Activated CD4-positive, alpha-beta T cell treated with anti-CD3 and anti-CD28 coated beads, Interleukin-2, amount 10 ng/mL, durations not matched to agents 24 days and 14 days (primary cell): ENCODE measurements at places on chromosomes 1 and 21.

- DNase-seq, result peak; percentile 68
- no peak overlapping the region for H3K27ac ChIP-seq
- H3K4me3 ChIP-seq, result no peak overlapping the region
- peaks cover 31% of the 10 kb centered on the region for H3K27me3 ChIP-seq
- peaks cover 4% of the 10 kb centered on the region for H3K4me1 ChIP-seq
Measured at GRCh38 chr1:204647114-204647804, 38.3 kb downstream of the LRRN2 start.

DNA sequence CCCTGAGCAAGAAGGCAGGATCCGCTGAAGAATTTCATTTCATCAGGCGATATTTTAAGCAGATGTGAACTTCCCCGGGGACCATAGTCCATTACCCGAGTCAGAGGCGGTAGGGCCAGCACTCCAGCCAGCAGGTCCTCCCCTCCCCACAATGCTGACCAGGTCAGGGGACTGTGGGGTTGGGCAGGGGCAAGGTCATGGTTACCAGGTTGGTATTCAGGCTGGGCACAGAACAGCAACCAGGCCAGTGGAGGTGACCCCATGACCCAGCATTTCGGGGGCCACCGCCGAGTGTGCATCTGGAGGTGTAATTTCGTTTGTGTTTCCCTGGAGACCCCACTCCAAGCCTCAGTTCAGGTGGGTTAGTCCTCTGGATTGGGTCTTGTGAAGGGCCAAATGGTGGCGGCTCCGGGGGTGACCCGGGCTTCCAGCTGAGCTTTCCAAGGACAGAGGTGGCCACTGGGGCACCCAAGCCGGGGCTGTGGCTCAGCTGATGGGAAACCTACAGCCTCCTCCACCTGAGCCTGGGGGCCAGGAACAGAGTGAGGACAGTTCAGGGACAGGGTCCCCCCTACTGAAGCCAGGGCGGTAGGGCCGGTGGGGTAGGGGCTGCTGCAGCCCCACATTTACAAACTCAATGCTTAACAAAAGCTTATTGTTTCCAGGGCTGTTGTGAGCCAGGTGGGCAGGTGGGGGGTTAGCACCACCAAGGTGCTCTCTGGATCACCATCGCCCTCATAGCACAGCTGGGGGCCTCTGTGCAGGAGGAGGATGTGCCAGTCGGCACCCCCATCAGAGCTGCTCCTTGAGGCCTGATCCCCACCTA is 2.8 kb downstream of the PRDM16 start:
- H3K27me3 ChIP-seq, result peaks cover 24% of the 10 kb centered on the region
- H3K4me1 ChIP-seq, result peaks cover 2% of the 10 kb centered on the region
- no peak overlapping the region for H3K27ac ChIP-seq

DNA sequence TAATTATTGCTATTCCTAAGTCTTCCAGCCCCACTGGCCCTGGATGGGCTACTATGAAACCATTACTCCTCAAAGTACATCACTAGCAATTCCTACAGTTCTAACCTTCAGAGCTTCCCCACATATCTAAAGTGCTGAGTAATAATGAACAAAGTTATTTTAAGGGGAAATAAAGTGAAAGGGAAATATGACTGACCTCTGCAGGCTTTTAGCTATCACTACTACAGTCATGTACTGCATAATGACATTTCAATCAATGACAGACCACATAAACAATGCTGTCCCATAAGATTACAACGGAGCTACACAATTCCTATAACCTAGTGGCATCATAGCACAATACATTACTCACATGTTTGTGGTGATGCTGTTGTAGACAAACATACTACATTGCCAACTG is 32.5 kb upstream of the ASPM start:
- DNase-seq, result no peak
- no peak overlapping the region for H3K27ac ChIP-seq
- no peak overlapping the region for H3K4me3 ChIP-seq

- no peak overlapping the region for H3K27ac ChIP-seq
- H3K4me1 ChIP-seq, result no peaks in the 10 kb centered on the region
- H3K36me3 ChIP-seq, result no peaks in the 10 kb centered on the region
- DNase-seq, result no peak
- no peak overlapping the region for H3K4me3 ChIP-seq
- peaks cover 17% of the 10 kb centered on the region for H3K27me3 ChIP-seq
Measured at GRCh38 chr1:53656747-53657530, 82.0 kb downstream of the GLIS1 start.

- no peaks in the 10 kb centered on the region for H3K36me3 ChIP-seq
- H3K4me3 ChIP-seq, result no peak overlapping the region
- H3K27me3 ChIP-seq, result no peaks in the 10 kb centered on the region
- no peaks in the 10 kb centered on the region for H3K4me1 ChIP-seq
Measured at GRCh38 chr1:17744666-17745478, 10.3 kb upstream of the ACTL8 start.

DNA sequence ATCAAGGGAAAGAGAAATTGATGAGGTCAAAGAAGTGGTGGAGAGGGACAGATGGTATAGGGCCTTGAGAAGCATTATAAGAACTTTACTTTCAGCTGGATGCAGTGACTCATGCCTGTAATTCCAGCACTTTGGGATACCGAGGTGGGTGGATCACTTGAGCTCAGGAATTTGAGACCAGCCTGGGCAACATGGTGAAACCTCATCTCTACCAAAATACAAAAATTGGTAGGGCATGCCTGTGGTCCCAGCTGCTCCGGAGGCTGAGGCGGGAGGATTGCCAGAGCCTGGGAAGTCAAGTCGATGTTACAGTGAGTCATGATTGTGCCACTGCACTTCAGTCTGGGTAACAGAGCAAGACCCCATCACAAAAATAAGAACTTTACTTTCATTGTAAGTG is 5.7 kb downstream of the TMEM50A start:
- no peak for DNase-seq
- no peak overlapping the region for H3K27ac ChIP-seq
- H3K27me3 ChIP-seq, result no peaks in the 10 kb centered on the region
- peaks cover 29% of the 10 kb centered on the region for H3K4me1 ChIP-seq
